ENCODE measurements at places on chromosomes 11 and 22.

DNA sequence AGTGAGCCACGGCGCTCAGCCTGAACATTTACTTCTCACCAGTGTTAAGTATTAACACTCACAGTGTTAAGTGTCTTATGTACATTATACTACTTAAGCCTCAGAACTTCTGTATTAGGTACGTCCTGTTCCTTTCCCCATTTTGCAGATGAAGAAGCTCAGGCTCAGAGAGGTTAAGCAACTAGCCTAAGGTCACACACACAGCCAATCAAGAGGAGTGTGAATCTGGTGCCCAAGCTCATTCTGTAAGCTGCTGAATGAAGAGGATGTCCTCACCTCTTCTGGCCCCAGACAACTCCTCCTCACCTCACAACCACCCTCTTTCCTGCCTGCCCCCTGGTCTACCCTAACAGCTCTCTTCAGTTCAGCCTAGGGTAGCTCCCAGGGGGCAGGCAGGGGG, 29.9 kb downstream of the CREB3L1 start:
- no peak for DNase-seq

- no peak for DNase-seq
Observed at GRCh38 chr11:94603587-94603986, 36.4 kb downstream of the PIWIL4 start.

- no peak for DNase-seq
Observed at GRCh38 chr22:38733329-38733723, 22.5 kb downstream of the SUN2 start.

DNA sequence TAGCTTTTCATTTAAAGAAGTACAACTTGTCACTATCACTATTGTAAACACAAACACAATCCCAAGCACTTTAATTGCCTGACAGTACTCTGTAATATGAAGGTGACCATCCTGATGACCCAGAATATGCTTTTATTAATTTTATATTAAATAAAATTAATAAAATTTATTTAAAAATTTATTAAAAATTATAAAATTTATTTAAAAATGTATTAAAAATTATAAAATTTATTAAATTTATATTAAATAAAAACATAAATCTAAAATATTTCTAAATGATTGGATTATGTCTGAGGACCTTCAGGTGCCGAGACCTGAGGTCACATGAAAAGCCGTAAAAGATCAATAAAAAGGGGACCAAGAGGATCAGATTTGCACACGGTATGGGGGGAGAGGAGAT, 229.8 kb upstream of the KIRREL3 start:
- DNase-seq: no peak

DNA sequence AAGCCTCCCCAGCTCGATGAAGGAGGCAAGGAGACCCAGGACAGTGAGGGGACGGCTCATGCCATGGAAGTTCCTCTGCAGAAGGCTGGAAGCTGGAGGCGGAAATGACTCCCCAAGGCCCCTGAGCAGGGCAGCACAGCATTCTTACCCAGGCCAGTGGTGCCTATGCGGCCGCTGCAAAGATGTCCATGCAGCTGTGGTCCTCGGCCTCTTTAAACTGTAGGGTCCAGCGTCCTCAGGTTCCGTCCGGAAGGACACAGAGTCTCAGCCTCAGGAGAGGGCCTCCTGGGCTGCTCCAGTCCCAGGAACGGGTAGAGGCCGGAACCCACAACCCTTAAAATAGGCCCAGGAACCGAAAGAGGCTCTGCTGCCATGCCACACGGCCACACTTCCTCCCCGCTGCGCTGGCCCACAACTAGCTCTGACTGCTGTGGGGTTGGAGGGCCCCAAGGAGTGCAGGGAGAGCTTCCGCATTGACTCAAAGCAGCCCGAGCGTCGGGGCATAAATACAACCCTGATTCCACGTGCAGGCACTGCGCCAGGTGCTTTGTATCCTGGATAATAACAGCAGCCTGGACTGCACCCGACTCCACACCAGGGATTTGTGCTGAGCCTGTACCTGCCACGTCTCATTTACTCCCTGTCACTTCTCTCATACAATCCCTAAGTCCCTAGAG, 5.5 kb downstream of the KIAA0930 start:
- DNase-seq: no peak

DNA sequence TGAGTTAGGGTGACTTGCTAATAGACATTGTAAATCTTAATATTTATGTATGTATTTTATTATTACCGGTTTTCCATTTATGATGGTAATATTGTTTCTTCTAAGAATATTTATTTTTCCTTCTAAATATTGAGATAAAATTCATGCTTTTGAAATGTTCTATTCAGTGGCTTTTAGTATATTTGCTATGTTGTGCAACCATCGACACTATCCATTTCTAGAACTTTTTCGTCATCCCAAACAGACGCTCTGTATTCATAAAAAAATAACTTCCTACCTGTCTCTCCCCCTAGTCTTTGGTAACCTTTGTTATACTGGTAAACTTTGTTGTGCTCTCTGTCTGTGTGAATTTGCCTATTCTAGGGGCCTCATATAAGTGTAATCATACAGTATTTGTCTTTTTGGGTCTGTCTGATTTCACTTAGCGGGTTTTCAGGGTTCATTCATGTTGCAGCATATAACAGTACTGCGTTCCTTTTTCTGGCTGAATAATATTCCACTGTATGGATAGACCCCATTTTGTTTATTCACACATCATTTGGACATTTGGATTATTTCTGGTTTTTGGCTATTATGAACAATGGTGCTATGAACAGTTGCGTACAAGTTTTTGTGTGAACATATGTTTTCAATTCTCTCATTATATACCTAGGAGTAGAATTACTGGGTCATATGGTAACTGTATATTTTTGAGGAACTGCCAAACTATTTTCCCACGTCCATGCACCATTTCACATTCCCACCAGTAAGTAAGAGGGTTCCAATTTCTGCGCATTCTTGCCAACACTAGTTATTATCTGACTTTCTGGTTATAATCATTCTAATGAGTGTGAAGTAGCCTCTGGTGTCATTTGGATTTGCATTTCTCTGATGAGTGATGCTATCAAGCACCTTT, 15.9 kb downstream of the NEAT1 start:
- DNase-seq: peak; percentile 61

GRCh38 chr22:37768273-37768672, 39.5 kb upstream of the GCAT start:
- DNase-seq: no peak
